Chondrocyte (in vitro differentiated cells): ENCODE measurements at places on chromosomes 2 and 18. TPM values are rescaled to one million over a fixed set of nuclear protein-coding genes. Genes with fewer than 3 reads are reported as not detected.
A peak's percentile ranks its signal among the peaks of the same experiment; 100 is the strongest.

DNA sequence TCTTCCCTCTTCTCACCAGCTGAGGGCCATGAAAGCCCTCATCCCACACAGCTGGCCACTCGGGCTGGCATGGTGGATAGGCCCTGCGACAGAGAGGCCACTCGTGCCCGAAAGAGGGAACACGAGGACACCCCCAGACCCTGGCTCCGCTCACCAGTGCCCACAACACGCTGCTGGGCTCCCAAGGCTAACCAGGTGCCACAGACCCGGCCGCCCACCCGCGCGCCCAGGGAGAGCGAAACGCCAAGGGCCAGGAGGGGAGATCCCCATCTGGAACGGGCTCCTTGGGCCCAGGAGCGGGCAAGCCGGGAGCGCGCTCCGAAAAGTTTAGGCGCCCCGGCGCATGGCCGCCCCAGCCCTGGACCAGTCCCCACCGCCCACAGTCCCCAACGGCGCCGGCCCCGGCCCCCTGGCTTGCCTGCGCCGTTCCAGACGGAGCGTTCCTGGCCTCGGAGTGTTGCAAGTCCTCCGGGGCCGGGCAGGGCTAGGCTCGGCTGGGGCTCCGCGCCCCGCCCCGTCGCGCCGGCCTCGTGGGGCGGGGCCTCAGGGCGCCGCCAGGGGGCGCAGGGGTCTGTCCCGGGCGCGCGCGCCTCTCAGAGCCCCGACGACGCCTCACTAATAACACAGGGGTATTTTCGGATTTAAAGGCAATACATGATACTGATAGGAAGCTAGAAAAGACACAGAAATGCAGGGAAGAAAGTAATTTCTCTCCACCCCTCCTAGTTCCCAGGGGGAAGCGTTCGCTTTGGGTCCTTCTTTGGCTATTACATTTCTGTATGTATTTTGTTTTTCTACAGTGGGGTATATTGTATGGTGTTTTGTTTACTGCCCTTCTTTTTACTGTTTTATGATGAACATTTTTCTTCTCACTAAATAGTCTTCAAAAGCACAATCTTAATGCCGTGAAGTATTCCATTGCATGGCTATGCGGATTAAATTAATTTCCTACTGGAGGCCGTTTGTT lies at the start of gene TMBIM1:
Gene TMBIM1, minus strand, starts transcription at position 456 of the 967 bp plus-strand sequence. CDS start 10,362 bp downstream, outside the sequence.
- DNase-seq: no peak

- DNase-seq: no peak
Observed at GRCh38 chr2:180739070-180739469, 241.3 kb upstream of the UBE2E3 start.

DNA sequence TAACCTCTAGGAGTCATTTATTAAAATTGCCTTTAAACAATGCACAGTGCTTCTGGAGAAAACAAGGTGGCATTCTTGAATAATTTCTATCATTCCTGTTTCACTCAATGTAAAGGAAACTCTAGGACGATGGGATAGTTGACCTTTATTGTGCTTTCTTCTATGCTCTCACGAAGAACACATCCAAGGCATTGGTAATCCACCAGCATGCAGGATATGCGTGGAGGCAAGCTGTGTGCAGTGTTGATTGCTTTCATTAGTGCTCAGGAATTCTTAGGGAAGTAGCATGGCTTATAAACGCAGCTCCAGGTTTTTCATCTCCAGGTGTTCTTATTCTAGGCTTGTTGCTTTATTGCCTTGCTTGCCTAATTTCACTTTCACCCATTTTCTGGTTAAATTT lies 58.4 kb upstream of the CAVIN2 start:
- DNase-seq: no peak

EMILIN2 gene
- total RNA-seq: 2.2 to 9.9 TPM (median 9.3 TPM) in 3 replicates

GRCh38 chr2:111898703-111899514 lies 502 bp downstream of the MERTK start:
- DNase-seq: no peak

DNA sequence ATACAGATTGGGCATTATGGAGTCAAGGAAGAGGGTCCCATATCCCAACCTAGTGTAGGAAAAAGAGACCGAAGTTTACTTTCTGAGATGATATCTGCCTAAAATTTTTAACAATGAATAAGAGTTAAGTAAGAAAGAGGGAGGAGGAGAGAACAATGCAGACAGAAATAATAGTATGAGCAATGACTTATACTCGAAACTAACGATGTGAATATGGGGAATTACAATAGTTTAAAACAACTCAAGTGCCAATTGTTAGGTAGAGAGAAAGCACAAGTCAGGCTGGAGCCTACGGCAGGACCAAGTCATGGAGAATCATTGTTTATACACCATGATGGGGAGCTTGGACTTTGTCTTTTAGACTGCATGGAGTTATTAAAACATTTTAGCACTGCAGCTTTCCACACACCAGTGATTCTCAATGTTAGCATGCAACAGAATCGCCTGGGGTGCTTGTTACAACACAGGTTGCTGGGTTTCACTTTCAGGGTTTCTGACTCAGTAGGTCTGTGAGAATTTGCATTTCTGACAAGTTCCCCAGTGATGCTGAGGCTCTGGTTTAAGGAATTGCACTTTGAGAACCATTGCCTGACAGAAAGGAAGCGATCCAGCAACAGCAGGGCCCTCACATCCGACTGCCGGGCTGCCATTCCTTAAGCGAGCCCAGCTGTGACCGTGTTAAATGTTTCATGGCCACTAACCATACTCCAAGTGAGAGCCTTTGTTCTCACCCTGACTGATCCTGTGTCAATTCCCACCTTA lies 511.2 kb downstream of the DCDC2C start:
- no peak for DNase-seq

GRCh38 chr2:173191601-173192000 lies 116.0 kb downstream of the MAP3K20 start:
- no peak for DNase-seq

- no peak for DNase-seq
Observed at GRCh38 chr2:147934881-147935620, 85.5 kb downstream of the ORC4 start.

- DNase-seq: no peak
Observed at GRCh38 chr2:98346311-98347236, at the start of gene CNGA3. Gene CNGA3 (plus strand): TSS chr2:98346456. CDS start chr2:98369976, 23,520 bp downstream.

- no peak for DNase-seq
Observed at GRCh38 chr2:157421964-157422363, 21.9 kb downstream of the CYTIP start.

- no peak for DNase-seq
Observed at GRCh38 chr2:2564300-2565078, 233.4 kb upstream of the MYT1L start.

GRCh38 chr18:75216212-75216910 lies 5.8 kb downstream of the TSHZ1 start:
- DNase-seq: no peak

GRCh38 chr18:76801567-76802505 lies 20.5 kb upstream of the ZNF236 start:
- no peak for DNase-seq

NYAP2 gene
- 0.05 TPM in 1 of 3 replicates, not detected in the others for total RNA-seq

RSAD2 gene
- total RNA-seq: 0.12 to 0.22 TPM in 2 of 3 replicates, not detected in the other

DNA sequence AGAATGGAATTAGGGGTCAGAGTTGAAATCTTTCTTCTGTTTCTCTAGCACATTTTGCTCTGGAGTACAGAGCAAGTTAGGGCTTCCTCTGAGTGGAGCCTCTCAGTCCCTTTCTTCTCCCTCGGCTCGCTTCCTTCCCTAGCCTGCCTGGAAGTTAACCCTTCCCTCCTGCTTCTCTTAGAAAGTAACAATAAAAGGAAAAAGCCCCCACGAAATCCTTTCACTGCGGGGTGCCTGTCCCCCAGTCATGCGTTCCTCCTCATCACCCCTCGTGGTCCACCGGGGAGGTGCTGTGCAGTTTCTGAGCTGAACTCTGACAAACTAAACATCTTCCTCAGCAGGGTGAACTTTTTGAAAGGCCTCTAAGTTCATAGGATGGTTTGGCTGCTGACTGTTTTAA lies 2.0 kb downstream of the IGFBP2 start:
- DNase-seq: peak; percentile 44

RAB31 gene
- 82.4 to 89.6 TPM (median 87.7 TPM) in 3 replicates for total RNA-seq

SERPINB13 gene
- not detected in 3 replicates for total RNA-seq

- DNase-seq: no peak
Observed at GRCh38 chr2:54407693-54408092, 48.4 kb upstream of the SPTBN1 start.

GREB1 gene
- 0.52 to 2.2 TPM (median 1.6 TPM) in 3 replicates for total RNA-seq

DNA sequence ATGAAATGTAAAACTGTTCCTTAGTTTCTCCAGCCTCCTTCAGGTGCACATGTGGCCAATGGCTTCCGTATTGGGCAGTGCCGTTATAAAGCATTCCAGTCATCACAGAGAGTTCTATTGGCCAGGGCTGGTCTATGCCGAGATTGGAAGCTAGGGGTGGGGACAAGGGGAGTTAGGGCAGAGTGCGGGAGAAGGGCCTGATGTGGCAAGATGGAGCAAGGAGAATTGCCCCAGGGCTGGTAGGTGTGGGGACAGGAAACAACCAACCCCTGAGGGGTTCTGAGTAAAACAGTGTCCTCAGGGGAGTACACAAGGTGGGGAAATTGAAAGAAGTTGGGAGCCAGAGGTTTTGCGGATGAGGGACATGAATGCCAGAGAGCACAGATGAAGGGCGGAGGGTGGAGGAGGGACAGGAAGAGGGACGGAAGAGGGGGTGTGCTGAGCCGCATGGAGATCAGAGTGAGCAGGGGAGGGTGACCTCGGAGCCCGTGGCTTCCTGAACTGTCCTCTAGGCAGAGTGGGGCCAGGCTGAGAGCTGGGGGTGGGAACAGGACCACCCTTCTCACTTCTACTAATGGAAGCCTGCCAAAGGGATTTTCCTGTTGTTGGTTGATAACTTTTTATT lies 9.1 kb upstream of the ATP6V1C2 start:
- no peak for DNase-seq

GRCh38 chr18:28729321-28729720 lies 552.4 kb upstream of the CDH2 start:
- no peak for DNase-seq

GRCh38 chr2:64853894-64854293 lies 135.3 kb upstream of the SLC1A4 start:
- DNase-seq: no peak

DNA sequence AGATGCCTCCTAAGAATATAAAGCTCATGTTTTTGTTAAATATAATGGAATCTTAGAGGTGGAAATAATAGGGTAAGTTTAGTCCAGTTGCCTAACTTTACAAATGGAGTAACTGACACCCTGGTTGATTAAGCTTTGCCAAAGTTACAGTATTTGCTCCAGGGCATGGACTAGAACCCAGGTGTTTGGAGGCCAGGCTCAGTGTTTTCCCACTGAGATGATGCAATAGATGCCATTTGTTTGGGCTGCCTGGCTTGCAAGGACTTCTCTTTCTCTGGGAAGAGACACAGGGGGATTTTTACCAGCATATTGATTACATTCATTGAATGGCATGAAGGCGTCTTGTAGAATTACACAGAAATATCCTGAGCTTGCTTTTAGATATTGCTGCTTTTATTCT lies 397.8 kb downstream of the SLC4A3 start:
- DNase-seq: no peak

LAMA1 gene
- total RNA-seq: 2.3 to 3.9 TPM (median 2.5 TPM) in 3 replicates

- DNase-seq: no peak
Observed at GRCh38 chr2:187405921-187406320, 42.1 kb downstream of the CALCRL start.

GRCh38 chr2:239853706-239854327 lies 171.3 kb downstream of the NDUFA10 start:
- DNase-seq: no peak

GRCh38 chr2:50596515-50596914 lies 435.4 kb downstream of the NRXN1 start:
- no peak for DNase-seq

- DNase-seq: no peak
Observed at GRCh38 chr2:121382744-121383143, 97.7 kb upstream of the TFCP2L1 start.

- no peak for DNase-seq
Observed at GRCh38 chr2:236819275-236820002, 249.8 kb downstream of the ACKR3 start.

ATF2 gene
- total RNA-seq: 55.5 to 61.0 TPM (median 59.8 TPM) in 3 replicates

GRCh38 chr2:29417630-29418029 lies 302.4 kb downstream of the CLIP4 start:
- no peak for DNase-seq

- DNase-seq: no peak
Observed at GRCh38 chr2:235510318-235510717, 16.5 kb downstream of the AGAP1 start.

- DNase-seq: no peak
Observed at GRCh38 chr18:46728219-46728930, 28.5 kb downstream of the ST8SIA5 start.

DNA sequence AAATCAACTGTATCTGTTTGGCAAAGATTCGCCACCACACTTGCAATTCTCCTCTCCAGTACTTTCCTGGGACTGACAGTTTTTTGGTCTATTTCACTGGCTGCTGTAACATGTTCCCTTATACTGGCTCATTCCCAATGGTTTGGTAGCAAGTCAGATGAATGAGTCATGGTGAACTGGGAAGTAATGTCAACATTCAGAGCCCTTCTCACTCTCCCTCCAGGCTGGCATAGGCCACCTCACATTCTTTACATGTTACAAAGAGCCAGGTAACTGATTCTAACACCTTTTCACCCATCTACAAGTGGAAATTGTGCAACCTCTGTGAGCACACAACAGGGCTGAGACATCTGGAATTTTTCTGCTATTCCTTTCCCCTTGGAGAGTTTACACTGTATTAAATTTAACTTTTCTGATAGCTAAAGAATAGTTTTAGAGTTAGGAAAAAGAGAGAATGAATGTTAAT lies 111.3 kb upstream of the TLK1 start:
- no peak for DNase-seq

HOXD11 gene
- not detected in 3 replicates for total RNA-seq

- no peak for DNase-seq
Observed at GRCh38 chr2:65991381-65992197, 443.3 kb upstream of the MEIS1 start.

DNA sequence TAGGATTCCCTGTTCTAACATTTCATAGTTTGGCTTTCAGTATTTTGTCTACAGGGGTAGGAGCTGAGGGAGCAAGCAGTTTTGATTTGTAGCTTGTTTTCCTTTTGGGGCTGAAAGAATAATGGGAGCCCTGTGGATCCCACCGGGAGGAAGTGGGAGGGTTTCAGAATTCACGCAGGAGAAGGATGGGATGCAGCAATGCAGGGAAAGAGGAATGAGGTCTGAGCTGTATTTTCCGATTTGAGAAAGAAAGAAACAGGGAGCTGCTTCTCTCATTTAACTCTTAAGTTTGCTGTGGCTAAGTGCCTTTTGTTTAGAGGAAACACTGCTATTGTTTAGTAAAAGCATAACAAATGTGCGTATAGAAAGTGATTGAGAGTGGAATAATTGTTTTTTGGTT lies 141.0 kb downstream of the ADCYAP1 start:
- DNase-seq: no peak

DNA sequence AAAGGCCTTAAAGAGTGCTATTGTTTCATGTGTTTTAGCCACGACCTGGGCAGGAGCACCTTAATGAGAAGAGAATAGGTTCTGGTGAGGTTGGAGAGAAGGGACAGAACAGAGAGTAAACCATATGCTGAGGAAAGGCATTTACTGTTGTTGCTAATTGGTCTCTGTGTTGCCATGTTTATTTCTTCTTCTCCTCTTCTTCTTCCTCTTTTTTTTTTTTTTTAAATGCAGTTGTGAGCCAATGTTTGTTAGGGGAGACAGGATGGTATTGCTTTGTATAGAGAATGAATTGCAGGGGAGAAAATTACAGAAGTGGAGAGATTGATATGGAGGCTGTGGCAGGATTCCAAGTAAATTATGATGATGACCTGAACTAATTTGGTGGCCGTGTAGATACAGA lies 2.6 kb downstream of the SCN9A start:
- no peak for DNase-seq

LOXL3 gene
- total RNA-seq: 107 to 112 TPM (median 109 TPM) in 3 replicates

REG1B gene
- not detected in 3 replicates for total RNA-seq
